ENCODE measurements at places on chromosomes 6 and 20. TPM values are rescaled to one million over a fixed set of nuclear protein-coding genes. Genes with fewer than 3 reads are reported as not detected.

AGPAT4 gene
- 14.9 TPM for total RNA-seq

PNPLA1 gene
- not detected for total RNA-seq

APOM gene
- 1.2 TPM for total RNA-seq

KCNQ5 gene
- 0.49 TPM for total RNA-seq

AVP gene
- not detected for total RNA-seq

FUT9 gene
- not detected for total RNA-seq

CLPSL1 gene
- total RNA-seq = not detected
